ENCODE measurements at places on chromosomes 2 and 18.

DNA sequence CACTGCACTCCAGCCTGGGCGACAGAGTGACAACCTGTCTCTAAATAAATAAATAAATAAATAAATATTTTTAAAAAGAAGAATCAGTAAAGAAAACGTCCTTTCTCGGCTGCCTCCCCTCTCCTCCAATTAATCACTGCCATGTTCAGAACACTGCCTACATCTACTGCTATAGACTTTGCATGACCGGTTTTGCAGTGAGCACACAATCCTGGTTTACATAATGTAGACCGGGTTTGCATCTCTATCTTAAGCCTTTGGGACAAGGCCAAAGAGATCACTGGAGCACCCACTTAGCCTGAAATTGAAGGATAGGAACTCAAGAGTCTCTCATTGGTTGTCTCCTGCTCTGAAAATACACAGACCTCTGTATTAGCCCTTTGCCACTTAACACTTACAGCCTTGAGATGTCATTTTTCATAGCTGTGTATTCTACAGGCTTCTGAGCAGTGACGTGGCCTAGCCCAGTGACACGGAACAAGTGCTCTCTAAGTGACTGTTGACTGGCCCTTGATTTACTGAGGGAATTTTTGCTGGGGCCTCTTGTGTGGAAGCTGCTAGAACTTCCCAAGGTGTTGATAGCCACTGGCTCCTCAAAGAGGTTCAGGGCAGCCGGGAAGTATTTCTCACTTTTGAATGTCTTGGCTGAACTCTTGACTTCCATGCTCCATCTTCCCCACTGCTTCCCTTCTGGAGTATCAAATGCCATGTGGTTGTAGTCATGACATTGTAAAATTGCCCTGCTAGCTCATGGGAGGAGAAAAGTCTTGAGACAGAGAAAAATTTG, 45.3 kb upstream of the CCBE1 start:
- DNase-seq = peak; percentile 89

DNA sequence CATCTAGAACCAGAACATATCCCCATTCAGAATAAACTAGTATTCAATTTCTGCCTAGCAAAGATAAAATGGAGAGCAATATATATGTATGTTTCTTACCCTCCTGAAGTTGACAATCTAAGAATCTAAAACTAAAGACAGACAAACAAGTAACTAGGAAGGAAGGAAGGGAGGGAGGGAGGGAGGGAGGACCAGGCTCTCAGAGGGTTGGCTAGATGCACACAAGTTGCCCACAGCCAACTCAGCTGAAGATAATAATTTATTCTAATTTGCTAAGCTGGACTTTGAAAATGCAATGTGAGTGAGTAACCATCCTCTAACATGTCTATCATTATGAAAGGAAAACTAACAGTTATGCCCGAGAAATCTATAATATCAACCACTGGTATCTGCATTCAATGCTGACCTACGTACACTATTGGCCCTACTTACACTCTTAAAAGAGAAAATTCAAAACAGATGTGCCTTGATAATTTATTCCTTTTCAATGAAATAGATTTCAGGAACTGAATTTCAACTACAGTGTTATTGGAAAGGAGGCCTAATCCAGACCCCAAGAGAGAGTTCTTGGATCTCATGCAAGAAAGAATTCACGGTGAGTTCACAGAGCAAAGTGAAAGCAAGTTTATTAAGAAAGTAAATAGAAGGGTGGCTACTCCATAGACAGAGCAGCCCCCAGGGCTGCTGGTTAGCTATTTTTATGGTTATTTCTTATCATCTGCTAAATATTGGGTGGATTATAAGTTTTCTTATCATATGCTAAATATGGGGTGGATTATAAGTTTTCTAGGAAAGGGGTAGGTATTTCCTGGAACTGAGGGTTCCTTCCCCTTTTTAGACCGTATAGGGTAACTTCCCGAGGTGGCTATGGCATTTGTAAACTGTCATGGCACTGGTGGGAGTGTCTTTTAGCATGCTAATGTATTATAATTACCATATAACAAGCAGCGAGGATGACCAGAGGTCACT, 288.5 kb upstream of the SLC39A10 start:
- no peak for DNase-seq

- no peak for DNase-seq
Measured at GRCh38 chr2:147355706-147356105, 489.1 kb upstream of the ACVR2A start.

GRCh38 chr2:121555008-121555407, 24.3 kb downstream of the RNU4ATAC start:
- DNase-seq = no peak
